ENCODE measurements at places on chromosomes 12 and 14. TPM values are rescaled to one million over a fixed set of nuclear protein-coding genes. Genes with fewer than 3 reads are reported as not detected.

The MYRFL gene
- total RNA-seq: 0.43 TPM

The LUM gene
- total RNA-seq: 49.5 TPM

The PLA2G1B gene
- not detected for total RNA-seq

The HSPB8 gene
- 17.0 TPM for total RNA-seq

The VASH1 gene
- total RNA-seq: 28.8 TPM

- peak; percentile 90 for DNase-seq
Observed at GRCh38 chr12:13278249-13278787, 81.8 kb downstream of the EMP1 start.

GRCh38 chr12:95380997-95381786 lies 92.8 kb upstream of the METAP2 start:
- no peak for DNase-seq

- no peak for DNase-seq
Observed at GRCh38 chr12:97886511-97887176, 424.0 kb downstream of the RMST start.

DNA sequence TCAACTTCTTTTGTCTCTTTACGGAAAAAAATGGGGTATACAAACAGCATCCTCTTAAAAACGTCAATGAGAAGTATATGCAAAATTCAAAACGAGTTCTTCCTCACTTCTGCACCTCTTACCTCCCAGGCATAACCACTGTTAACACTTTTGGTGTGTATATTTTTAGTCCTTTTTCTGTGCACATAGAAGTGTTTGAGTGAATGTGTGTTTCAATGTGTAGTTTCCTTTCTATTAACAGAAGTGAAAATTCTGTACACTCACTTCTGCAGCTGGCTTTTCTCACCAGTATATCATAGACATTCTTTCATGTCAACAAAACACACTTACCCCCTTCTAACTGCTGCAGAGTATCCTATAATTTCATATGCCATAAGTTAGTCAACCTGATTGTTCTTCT lies 5.4 kb downstream of the UBR7 start:
- no peak for DNase-seq

DNA sequence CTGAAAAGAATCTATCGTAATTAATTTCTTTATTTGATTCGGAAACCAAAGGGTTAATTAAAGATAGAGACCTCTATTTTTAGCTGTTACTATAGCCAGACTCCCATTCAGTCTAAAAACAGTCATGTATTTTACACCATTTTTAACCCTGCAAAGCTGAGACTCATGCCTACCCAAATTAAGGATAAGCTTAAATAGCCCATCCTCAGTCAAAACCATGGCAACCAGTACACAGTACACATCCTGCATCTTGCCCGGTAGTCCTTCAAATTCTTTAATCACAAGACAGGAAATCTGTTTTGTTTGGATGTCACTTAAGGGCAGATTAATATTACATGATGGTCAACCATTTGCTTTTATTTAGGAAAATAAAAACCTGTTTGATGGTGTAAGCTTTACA lies 25.5 kb upstream of the KCNK10 start:
- DNase-seq: no peak

GRCh38 chr12:76927170-76927784 lies 48.5 kb upstream of the CSRP2 start:
- DNase-seq: no peak

GRCh38 chr12:12017798-12018197 lies 52.9 kb upstream of the BCL2L14 start:
- DNase-seq: peak; percentile 45

DNA sequence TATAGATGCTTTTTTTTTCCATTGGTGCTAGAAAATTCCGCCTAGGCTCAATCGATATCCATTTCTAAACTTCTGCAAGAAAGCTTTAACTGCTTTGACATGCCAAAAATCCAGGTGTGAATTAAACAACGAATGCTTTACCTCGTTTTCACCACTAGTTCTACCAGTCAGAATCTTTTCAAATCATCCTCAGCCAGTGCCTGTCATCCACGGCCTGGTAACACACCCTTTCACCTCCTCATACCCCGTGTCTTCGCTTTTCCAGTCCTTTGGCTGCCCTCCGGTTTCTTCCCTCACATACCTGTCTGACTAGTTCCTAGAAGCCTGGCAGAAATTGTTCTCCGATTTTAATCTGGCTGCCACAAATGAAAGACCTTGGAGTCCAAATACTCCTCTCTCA lies 1.4 kb upstream of the PHC1 start:
- DNase-seq: no peak

DNA sequence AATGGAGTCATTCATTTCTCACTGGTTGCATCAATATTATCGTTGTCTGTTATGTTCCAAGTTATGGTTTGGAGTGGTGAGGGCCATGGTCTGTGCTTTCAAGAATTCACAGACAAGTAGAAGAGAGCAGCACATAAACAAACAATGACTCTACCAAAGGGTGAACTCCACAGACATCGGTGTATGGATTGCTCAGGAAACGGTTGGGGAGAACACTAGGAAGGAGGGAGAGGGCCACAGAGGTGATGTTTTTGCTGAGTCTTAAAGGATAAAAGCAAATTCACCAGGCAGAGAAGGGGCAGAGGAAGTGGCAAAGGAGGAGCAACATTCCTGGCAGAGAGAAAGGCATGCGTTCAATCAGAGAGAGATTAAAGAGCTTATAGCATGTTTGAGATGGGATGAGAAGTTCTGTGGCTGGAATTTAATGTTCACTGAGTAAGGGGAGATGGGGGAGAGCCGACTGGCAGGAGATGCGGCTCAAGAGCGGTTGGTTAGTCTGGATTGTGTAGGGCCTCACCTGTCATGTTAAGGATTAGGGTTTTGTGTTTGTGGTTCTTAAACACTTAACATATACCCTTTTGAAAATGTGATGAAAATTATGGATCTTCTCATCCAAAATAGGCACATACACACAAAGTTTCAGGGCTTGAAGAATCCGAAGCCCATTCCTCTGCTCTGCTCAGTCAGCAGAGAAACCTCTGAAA lies 42.3 kb upstream of the FRMD6 start:
- DNase-seq: no peak

DNA sequence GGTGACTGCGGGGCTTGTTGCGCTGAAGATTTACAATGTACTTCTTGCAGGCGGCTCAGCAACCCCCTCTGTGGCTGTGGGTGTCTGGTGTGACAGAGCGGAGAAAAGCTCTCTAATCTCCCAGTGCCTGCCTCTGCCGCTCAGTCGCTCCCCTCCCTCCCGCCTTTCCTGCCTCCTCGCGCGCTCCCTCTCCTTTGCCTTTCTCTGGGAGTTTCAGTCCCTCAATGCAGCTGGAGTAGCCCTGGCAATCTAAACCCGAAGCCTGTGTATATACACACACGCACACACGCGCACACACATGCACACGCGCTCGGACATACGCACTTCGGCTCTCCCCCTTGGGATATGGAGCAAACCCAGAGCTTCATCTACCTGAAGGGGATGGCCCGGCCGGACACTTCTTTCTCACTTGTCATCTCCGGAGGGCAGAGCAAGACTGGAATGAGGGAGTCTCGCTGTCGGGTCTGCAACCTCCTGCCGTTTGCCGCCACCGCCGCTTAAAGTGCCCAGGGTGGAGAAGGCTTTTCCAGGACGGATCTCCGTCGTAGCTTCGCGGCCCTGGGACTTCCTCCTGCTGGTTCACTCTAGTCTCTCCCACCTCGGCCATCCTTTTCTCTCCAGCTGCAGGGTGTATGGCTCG lies 599 bp upstream of the TRHDE start:
- peak; percentile 70 for DNase-seq

- no peak for DNase-seq
Observed at GRCh38 chr12:116325336-116325664, 47.8 kb upstream of the MED13L start.

DNA sequence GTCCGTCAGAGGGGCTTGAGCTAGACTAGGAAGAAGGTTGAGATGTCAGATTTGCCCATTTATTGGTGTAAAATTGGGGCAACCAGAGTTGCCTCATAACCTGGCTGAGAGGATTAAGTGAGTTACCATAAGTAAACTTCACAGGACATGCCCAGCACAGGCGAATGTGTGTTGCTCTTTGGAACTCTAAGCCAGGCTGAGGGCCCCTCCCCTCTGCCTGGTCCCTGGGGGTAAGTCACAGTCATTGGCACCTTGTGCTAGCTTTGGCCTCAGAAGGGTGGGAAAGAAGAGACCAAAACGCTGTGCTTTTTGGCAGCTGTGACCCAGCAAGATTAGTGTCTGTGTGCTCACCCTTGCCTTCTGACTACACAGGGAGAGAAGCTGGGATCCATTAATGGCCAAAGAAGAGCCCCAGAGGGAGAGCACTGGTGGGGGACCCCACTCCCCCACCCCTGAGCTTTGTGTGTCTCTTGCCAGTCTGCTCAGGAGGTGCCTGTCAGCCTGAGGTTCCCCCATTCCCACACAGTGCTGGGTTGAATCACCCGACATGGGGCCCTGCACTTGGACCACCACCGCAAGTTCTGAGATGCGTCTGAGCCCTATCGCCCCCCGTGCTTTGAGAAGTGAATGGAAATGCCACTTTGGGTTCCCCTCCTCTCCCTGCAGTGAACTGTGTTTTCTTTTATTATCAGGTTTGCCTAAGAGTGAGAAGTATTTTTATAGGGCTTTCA lies 74.1 kb downstream of the CACNA1C start:
- no peak for DNase-seq

- DNase-seq: no peak
Observed at GRCh38 chr12:65459545-65459944, 181.1 kb downstream of the MSRB3 start.

- no peak for DNase-seq
Observed at GRCh38 chr14:50704454-50705010, 36.4 kb upstream of the SAV1 start.

GRCh38 chr14:70416725-70417349 lies at the start of gene SYNJ2BP:
Gene SYNJ2BP (minus strand): TSS chr14:70417090. CDS start chr14:70416963, 127 bp downstream.
- DNase-seq: peak; percentile 76

DNA sequence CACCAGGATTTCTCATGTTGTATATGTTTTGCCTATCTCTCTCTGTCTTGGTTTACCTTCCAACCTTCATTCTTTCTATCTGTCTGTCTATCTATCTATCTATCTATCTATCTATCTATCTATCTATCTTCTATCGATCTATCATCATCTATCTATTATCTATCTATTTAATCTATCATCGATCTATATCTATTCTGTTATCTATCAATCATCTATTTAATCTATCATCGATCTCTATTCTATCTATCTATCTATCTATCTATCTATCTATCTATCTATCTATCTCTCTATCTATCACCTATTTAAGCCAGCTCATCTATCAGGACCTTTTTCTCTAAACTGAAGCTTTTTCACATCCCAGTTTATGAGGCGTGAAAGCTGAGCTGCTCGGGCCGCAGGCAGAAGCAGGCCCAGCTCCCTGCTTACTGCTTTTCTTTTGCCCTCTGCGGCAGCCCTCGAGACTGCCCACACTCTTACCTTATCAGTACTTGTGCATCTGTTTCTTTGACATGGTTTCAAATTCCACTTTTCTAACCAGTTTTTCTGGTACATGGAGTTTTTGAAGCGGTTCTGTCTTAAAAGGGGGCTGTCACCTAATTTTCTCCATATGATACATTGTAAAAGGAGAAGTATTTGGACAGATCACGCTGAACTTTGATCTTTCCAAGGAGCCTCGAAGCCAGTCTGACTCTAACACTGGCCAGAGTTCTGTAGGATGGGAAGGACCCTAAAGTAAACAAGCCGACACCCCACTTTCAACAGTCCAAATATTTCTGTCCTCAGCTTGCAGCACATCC lies 44.4 kb upstream of the GSG1 start:
- DNase-seq: no peak

DNA sequence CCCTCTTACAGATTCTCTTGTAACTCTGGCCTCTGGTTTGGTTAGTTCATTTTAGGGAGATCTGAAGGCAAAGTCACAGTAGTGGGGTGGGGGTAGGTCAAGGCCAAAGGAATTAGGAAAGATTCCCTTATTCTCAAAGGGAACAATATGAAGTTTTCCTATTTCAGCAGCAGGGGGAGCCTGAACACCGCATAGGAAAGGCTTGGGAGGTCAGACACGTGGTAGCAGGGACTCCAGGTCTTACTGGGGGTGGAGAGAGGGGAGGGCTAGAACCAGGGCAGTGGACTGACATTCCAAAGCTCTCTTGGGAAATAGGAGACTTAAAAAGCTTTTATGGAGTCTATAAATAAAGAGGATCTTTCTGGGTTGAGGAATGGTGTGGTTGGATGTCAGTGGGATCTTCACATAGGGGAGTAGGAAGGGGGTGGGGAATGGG lies 1.3 kb downstream of the ZC3H10 start:
- DNase-seq: no peak

DNA sequence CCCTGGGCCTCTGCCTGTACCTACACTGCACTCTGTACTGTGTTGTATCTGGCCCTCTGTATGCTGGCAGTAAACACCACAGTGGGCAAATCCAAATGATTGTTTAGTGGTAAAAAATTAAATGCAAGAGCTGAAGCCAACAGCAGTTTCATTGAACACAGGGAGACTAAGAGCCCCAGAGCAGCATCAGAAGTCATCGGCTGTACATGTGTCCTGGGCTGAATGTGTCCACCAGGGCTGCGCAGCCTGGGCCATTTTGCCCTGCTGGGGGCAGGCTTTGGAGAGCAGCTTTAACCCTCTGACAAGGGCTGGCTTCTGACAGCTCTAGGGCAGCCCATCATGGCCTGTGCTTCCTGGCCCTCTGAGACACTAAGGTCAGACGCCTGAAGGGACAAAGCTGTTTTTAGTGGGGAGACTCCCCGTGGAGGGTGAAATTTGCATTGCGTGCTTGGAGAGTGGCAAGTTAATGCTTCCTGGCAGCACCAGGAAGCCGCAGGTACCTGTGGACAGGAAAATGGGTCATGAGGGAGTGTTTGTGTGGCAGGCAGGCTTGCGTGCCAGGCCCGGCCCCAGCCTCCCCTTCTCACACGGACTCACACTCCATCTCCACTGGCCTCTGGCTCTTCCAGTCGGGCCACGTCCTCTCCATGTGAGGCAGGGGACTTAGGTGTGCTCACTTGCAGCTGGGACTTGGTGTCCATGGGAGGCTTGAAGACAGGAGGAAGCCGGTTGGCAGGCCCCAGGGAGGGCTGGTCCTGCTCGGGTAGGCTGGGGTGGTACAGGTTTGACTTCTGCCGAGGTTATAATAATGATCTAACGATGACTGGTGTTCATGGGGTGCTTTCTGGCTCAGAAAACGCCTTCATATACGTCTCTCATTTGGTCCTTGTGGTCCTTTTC lies 150.1 kb downstream of the TSPAN9 start:
- DNase-seq: no peak

GRCh38 chr12:96501908-96502307 lies 12.5 kb downstream of the CFAP54 start:
- DNase-seq: no peak

DNA sequence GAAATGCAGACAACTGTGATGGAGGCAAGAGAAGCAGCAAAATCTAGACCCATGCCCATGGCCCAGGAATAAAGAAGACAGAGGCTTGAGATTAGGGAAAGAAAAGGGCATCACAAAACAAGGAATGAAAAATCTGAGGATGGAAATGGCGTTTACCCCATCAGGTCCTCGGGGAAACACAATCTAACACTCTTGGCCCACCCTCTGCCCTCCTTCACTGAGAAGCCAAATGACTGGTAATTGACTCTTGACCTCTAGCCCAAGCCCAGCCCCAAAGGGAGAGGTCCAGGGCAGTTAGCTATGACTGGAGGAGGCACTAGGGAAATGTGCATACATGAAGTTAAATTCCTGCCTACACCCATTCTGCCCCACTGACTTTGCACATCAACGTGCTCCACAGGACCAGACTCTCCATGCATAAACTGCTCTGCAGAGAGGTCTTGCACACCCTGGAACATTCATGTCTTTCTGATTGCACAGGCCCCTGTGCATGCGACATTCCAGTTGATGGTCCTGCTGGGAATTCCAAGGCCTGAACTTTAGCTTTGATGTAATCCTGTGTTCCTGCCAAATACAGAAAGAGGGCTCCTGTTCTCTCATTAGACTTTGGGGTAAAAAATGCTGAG lies 5.7 kb downstream of the ZFHX2 start:
- DNase-seq: no peak

- DNase-seq: no peak
Observed at GRCh38 chr12:12425001-12425400, 68.1 kb downstream of the BORCS5 start.

Measured in type B pancreatic cell (in vitro differentiated cells).